ENCODE measurements at places on chromosomes 3 and 15. TPM values are rescaled to one million over a fixed set of nuclear protein-coding genes. Genes with fewer than 3 reads are reported as not detected.

Gene SQOR
- 7.8 TPM for polyA plus RNA-seq

Gene SLC9C1
- polyA plus RNA-seq, result not detected

Gene LINGO1
- 0.29 TPM for polyA plus RNA-seq

Gene GOLGA8Q
- 0.28 TPM for polyA plus RNA-seq

Gene ZPLD1
- not detected for polyA plus RNA-seq

Gene HTR3E
- not detected for polyA plus RNA-seq

Gene ATP2B2
- 0.05 TPM for polyA plus RNA-seq

Gene LMAN1L
- polyA plus RNA-seq, result 0.02 TPM

DNA sequence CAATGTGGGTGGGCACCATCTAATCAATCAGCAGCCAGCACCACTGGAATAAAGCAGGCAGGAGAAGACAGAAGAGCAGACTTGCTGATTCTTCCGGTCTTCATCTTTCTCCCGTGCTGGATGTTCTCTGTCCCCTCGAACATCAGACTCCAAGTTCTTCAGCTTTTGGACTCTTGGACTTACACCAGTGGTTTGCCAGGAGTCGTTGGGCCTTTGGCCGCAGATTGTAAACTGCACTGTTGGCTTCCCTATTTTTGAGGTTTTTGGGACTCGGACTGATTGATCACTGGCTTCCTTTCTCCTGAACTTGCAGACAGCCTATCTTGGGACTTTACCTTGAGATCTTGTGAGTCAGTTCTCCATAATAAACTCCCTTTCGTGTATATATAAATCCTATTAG, 292.8 kb downstream of the BCHE start:
- no peak overlapping the region for H3K27ac ChIP-seq
- H3K36me3 ChIP-seq, result no peaks in the 10 kb centered on the region
- no peaks in the 10 kb centered on the region for H3K27me3 ChIP-seq
- DNase-seq, result no peak
- H3K4me1 ChIP-seq, result no peaks in the 10 kb centered on the region

- no peaks in the 10 kb centered on the region for H3K4me1 ChIP-seq
- no peak for DNase-seq
- H3K27ac ChIP-seq, result no peak overlapping the region
- no peaks in the 10 kb centered on the region for H3K27me3 ChIP-seq
Observed at GRCh38 chr3:186896875-186897274, 33.5 kb upstream of the ST6GAL1 start.

GRCh38 chr3:101095693-101096430, 102.6 kb upstream of the ABI3BP start:
- no peaks in the 10 kb centered on the region for H3K27me3 ChIP-seq
- H3K4me1 ChIP-seq, result no peaks in the 10 kb centered on the region
- no peak overlapping the region for H3K27ac ChIP-seq
- H3K36me3 ChIP-seq, result no peaks in the 10 kb centered on the region
- no peak for DNase-seq

DNA sequence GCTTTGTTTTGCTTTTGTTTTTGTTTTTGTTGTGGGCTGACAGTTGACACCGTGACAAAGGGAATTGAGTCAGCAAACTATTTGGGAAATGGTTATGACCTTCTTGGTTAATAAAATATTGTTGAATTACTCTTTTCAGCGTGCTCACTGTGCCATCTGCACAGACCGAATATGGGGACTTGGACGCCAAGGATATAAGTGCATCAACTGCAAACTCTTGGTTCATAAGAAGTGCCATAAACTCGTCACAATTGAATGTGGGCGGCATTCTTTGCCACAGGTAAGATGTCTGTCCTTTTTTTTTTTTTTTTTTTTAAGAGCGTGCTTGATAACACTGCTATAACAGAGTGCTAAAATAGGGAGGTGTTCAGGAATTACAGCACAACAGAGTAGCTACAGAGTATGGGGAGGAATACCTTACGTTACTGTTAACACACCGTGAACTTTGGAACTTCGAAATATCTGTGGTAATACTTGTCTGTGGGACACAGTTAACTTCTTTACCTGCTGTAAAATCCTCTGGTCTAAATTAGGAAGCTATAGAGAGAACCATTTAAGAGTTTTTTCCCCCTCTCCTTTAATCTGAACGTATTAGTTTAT, 48.2 kb downstream of the PRKCI start:
- H3K4me3 ChIP-seq, result no peak overlapping the region
- H3K27ac ChIP-seq, result no peak overlapping the region
- no peaks in the 10 kb centered on the region for H3K4me1 ChIP-seq
- no peaks in the 10 kb centered on the region for H3K27me3 ChIP-seq
- peaks cover 54% of the 10 kb centered on the region for H3K36me3 ChIP-seq

- peak overlapping the region; percentile 32 for H3K4me3 ChIP-seq
- no peaks in the 10 kb centered on the region for H3K27me3 ChIP-seq
- H3K4me1 ChIP-seq, result peaks cover 2% of the 10 kb centered on the region
- DNase-seq, result peak; percentile 78
Observed at GRCh38 chr15:85854345-85855097, 59.8 kb upstream of the KLHL25 start.

DNA sequence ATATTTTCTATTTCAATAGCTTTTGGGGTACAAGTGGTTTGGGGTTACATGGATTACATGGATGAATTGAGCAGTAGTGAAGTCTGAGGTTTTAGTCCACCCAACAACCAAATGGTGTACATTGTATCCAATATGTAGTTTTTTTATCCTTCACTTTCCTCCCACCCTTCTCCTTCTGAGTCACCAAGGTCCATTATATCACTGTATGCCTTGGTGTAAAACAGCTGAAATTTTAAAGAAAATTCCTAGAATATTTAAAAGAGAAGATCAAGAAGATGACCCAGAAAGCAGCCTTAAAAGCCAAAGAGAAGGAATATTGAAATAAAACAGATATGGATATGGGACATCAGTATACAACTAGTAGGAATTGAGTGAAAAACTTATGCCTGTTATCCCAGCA, 204.2 kb upstream of the COL8A1 start:
- H3K36me3 ChIP-seq, result no peaks in the 10 kb centered on the region
- H3K27me3 ChIP-seq, result no peaks in the 10 kb centered on the region
- no peaks in the 10 kb centered on the region for H3K4me1 ChIP-seq

DNA sequence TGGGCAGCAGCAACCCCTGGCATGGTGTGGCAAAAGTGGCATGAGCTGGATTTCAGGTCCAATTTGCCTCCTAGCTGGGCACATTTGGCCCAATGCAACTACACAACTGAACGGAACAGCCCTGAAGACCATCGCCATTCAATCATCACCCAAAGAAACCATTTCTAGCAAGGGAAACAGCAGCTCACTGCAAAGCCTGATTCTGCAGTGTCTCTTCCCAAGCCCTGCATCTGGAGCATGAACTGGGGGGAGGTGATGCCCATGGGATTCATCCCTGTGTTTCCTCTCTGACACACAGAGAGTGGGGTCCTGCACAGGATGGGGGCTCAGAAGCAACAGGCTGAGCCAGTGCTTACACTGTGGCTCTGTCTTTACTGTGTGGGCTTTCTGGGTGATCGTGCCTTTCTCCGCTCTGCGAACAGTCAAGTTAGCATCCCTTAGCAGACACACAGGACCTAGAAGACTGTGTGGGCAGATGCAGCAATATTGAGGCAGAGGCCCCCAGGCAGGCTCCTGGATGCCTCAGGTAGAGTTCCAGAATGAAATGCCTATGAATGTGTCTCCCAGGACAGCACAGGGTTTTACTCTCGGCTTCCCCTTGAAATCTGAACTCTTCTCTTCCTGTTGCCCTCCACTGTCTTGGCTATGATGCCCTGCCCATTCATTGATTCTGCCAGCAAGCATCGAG, 91.1 kb upstream of the ALDH1A3 start:
- H3K27me3 ChIP-seq, result no peaks in the 10 kb centered on the region
- H3K36me3 ChIP-seq, result no peaks in the 10 kb centered on the region
- DNase-seq, result no peak
- no peak overlapping the region for H3K4me3 ChIP-seq

GRCh38 chr3:70982284-70982683, 601.2 kb downstream of the FOXP1 start:
- H3K4me3 ChIP-seq, result no peak overlapping the region
- H3K4me1 ChIP-seq, result peaks cover 20% of the 10 kb centered on the region
- peaks cover 29% of the 10 kb centered on the region for H3K36me3 ChIP-seq
- H3K27me3 ChIP-seq, result no peaks in the 10 kb centered on the region

- H3K4me3 ChIP-seq, result no peak overlapping the region
- no peaks in the 10 kb centered on the region for H3K27me3 ChIP-seq
- H3K27ac ChIP-seq, result no peak overlapping the region
Observed at GRCh38 chr3:7309641-7310102, 448.8 kb downstream of the GRM7 start.

Data from SK-N-SH (cell line).